ENCODE measurements at places on chromosomes 6 and 20. TPM values are rescaled to one million over a fixed set of nuclear protein-coding genes. Genes with fewer than 3 reads are reported as not detected.

Gene MAFB
- total RNA-seq, result 0.15 TPM

Gene HLA-DQA2
- total RNA-seq, result not detected

Gene MMP24
- total RNA-seq, result 26.7 TPM

Gene CCDC28A
- total RNA-seq, result 12.2 TPM

Gene OR2B6
- total RNA-seq, result not detected

All from A549 treated with AZD2906 at 1 μM for 4 hours (cell line).